ENCODE measurements at places on chromosomes 7 and 10.
A peak's percentile ranks its signal among the peaks of the same experiment; 100 is the strongest.

DNA sequence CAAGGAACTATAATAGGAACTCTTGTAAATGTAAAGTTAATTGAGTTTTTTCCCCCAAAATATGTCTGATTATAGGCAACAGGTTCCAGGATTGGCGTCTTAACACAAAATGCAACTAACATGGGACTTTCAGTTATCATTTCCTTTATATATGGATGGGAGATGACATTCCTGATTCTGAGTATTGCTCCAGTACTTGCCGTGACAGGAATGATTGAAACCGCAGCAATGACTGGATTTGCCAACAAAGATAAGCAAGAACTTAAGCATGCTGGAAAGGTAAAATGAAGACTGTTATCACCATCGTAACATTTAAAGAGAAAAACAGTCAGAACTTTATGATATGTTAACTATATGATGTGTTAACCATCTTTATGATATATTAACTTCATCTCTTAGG, 63.7 kb downstream of the SP8 start:
- DNase-seq = no peak

- DNase-seq = no peak
Measured at GRCh38 chr7:81833401-81833800, 63.6 kb upstream of the HGF start.

DNA sequence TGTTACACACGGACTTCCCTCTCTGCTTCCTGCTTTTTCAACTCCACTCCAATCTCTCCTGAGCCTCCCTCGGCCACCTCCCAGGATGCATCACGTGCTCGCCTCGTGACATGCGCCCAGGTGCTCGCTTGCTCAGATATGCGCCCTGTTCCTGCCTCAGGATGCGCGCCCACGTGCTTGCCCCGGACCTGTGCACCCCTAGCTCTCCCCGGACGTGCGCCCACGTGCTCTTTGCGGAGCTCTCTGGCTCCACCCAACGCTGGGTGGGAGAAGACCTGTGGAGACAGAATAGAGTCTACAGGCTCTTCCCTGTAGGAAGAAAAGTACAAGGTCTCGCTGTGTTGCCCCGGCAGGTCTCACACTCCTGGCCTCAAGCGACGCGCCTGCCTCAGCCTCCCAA, 23.1 kb downstream of the PARD3 start:
- DNase-seq = no peak

- DNase-seq = no peak
Measured at GRCh38 chr7:80185571-80185970, 50.9 kb downstream of the GNAI1 start.

DNA sequence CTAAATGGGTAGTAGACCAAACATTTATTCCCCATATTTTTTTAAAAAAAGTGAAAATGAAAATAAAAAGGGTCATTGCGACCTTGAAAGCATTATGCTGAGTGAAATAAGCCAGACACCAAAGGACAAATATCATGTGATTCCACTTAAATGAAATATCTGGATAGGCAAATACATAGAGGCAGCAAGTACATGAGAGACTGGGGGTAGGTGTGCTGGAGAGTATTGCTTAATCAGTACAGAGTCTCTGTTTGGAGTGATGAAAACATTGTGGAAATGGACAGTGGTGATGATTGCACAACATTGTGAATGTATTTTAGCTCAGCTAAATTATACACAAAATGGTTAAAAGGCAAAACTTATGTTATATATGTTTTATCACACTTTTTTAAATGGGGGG, 169.4 kb downstream of the AKR1D1 start:
- DNase-seq = no peak

GRCh38 chr7:132404261-132404660, 172.0 kb downstream of the PLXNA4 start:
- DNase-seq = no peak

- no peak for DNase-seq
Measured at GRCh38 chr7:14351167-14351566, 361.7 kb upstream of the ETV1 start.

DNA sequence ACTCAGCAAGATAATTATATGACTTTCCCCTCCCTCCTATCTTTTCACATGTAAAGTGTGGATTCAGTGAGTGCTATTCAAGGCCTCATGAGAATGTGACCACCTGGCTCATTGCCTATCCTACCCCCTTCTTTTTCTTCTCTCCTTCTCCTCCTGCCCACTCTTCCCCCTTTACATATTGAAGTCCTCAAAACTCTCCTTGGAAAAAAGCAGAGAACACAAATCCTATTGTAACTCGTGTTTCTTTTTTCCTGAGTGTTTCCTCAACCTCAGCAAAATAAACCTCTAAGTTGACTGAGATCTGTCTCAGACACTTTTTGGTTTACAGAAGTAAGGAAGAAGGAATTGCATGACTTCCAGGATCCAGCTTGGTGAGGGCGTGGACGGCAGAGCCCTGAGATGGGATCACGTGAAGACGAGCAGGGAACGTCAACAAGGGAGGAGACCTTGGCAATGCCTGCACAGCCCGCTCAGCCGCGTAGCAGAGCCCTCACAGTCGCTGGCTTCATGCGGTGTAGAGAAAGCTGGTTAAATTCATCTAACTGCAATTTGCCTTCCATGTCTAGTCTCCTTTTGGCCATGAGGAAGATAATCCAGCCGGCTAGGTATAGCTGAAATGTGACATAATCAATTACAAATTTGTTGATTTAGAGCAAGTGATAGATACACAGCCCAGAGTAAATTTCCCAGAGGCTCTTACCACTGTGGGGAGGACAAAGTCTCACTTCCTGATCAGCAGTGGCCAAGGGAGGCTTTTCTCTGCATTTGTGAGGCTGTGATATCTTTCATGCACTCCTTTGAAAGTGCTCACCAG, 75.7 kb downstream of the LYZL2 start:
- DNase-seq = no peak

DNA sequence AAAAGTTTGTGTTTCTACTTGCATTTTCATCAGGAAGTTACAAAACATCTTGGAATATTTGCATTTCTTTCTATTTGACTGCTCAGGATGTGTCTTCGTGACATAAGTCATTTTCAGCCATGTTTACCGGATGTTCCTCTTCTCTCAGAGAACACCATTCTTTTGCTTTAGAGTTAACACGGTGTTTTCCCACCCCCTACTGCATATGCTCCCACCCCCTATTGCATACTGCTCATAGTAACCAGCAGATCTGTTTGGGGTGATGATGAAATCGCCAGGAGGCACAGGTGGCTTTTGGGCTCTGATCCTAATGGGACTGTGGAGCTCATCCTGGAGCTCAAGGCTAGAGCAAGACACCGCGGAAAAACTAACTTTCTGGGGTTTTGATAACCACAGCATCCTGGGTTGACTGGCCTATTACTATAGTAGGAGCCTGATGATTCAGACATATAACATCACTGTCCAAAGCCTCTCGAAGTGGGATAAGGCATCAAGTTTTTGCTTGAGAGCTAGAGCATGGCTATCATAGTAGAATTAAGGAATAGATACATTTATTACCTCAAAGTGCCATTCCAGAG, 65.1 kb upstream of the BET1 start:
- peak; percentile 39 for DNase-seq

- DNase-seq = no peak
Measured at GRCh38 chr7:30436518-30436917, 42.1 kb downstream of the NOD1 start.

- DNase-seq = no peak
Measured at GRCh38 chr7:107907790-107908189, 16.8 kb downstream of the DLD start.

GRCh38 chr10:29840516-29841276, 205.9 kb upstream of the SVIL start:
- DNase-seq = no peak

DNA sequence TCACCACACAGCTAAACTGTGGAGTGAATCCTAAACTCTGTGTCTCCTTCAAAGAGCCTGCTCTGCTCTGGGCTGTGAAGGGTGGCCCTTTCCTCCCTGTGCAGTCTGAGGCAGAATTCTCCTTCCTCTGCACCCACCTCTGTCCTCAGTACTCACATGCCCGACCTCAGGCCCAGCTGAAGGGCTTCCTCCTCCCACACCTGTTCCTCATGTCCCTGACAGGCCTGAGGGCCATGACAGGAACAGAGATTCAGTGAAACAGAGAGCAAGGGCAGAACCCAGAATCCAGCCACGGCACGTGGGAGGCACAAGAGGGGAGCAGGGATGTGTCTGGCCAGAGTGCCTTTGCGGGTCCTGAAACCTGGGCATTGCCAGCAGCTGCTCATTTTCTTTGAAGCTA, 13.9 kb downstream of the CREB3L2 start:
- DNase-seq = peak; percentile 47

GRCh38 chr10:46305079-46305818, 18.5 kb downstream of the ANTXRL start:
- no peak for DNase-seq

GRCh38 chr10:74238516-74238915, 87.5 kb downstream of the ADK start:
- DNase-seq = no peak

DNA sequence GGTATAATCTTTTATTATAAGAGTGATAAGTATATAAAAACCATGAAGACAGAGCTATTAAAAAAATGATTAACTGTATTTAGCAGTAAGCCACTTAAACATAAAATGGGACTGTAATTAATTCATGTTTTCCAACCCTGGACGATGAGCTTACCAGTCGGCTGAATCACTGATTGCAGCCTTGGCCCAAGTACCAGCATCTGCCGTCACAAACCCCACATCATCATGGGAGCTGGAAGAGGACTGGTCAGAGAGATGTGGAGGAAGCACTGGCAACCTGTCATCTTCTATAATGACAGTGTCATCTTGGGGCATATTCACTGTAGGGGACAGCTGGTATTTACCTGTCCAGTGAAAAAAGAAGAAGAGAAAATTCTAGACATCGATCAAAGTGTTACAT, 473.6 kb downstream of the PARD3 start:
- no peak for DNase-seq

DNA sequence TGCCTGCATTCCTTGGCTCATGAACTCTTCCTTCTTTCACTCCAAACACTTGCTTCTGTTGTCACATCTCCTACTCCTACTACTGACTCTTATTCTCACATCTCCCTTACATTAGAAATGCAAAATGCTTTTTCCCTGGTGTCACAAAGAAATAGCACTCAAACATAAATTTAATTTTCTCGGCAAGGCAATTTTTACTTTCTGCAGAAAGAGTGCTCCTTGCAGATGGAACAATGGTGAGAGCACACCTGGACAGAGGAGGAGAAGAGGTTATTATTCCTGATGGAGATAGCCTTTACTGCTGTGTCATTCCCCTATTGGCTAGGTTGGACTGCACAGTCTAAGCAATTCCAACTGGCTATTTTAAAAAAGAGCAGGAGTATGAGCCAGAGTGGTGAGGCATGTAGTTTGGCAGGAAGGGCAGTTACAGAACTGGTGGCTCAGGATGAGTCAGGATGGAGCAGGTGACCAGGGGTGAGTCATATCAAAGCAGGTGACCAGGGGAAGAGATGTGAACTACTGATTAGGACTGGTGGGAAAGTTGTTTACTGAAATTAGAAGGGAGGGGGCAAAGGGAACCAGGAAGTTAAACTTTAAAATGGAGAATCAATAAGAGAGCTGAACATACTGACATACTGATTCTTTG, 52.9 kb downstream of the CYP2C9 start:
- no peak for DNase-seq

- no peak for DNase-seq
Measured at GRCh38 chr7:137110535-137110934, 233.0 kb downstream of the PTN start.

GRCh38 chr7:28747404-28747803, 210.7 kb downstream of the TRIL start:
- no peak for DNase-seq

DNA sequence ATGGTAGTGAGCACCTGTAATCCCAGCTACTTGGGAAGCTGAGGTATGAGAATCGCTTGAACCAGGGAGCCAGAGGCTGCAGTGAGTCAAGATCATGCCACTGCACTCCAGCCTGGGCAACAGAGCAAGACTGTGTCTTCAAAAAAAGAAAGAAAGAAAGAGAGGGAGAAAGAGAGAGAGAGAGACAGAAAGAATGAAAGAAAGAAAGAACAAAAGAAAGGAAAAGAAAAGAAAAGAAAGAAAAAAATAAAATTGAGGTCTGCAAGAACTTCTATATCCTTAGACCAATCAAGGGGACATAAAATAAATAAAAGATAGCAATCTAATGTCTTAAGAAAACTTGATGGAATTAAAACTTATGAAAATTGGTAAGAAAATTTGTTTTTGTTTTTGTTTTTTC, 34.9 kb upstream of the PARD3 start:
- DNase-seq = no peak

DNA sequence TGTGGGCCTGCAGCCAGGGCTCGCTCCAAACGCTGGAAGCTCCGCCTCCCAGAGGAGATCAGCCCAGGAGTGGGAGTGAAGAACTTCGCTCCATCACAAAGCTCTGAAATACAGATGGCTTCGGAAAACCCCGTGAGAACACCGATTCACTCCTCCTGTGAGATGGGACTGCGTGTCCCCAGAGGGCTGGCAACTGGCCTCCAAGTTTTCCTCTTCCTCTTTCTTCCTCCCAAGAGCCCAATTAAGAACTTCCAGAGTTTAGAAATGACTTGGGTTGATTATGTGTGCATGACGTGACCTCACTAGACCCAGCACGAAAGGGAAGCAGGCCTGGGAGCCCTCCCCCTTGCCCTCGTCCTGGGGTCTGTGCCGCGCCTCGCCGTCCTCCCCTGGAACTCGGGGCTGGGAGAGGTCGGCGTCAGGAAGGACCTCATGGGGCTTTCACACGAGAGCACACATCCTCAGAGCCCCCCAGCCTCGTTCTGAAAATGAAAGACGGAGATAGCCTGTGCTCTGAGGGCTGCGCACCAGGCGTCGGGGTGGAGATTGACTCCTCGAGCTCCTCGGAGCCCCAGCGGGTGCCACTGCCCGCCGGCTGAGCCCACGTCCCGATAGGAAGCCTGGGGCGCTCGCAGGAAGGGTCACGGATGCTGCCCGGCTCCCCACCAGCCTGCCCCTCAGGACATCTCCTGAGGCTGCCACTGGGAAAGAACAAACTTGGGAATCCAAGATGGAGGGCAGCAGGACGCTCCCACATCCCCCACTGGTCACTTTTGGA, 37.8 kb downstream of the PTPRN2 start:
- DNase-seq = no peak

GRCh38 chr7:102432442-102433218, 745 bp upstream of the ORAI2 start:
- peak; percentile 87 for DNase-seq

DNA sequence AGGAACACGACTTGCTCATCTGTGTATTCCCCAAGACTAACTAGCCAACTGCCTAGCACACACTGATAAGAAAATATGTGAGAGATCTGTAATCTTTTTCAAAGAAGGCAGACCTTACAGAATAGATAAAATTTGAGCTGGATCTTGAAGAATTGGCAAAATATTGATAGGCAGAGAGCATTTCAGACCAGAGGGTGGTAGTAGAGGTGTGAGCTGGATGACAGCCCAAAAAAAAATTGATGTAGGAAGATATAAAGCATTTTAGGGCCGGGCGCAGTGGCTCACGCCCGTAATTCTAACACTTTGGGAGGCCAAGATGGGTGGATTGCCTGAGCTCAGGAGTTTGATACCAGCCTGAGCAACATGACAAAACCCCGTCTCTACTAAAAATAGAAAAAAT, 1.2 kb upstream of the ZNF746 start:
- no peak for DNase-seq

DNA sequence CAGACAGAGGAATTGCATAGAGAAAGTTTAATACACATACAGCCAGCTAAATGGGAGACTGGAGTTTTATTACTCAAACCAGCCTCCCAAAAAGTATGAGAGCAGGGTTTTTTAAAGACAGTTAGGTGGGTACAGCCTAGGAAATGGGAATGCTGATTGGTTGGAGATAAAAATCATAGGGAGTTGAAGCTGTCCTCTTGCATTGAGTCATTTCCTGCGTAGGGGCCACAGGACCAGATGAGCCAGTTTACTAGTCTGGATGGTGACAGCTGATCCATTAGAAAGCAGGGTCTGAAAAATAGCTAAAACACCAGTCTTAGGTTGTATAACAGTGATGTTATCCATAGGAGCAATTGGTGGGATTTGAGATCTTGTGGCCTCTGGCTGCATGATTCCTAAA, 76.1 kb upstream of the POM121L12 start:
- no peak for DNase-seq
